ENCODE measurements at places on chromosomes 11 and 22.

DNA sequence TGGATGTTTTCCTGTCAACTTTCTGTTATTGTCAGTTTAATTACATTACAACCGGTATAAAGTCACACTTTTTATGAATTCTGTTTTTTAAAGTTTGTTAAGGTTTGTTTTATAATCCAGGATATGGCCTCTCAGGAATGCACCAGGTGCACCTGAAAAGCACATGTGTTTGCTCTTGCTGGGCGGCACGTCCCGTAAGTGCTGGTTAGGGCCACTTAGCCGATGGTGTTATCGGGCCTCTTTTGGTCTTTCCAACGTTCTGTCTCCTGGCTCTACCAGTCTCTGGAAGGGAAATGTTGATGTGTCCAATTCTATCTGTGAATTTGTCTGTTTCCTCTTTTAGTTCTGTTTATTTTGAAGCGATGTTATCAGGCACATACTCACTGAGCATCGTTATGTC, 695.7 kb downstream of the BRD1 start:
- no peak for DNase-seq

DNA sequence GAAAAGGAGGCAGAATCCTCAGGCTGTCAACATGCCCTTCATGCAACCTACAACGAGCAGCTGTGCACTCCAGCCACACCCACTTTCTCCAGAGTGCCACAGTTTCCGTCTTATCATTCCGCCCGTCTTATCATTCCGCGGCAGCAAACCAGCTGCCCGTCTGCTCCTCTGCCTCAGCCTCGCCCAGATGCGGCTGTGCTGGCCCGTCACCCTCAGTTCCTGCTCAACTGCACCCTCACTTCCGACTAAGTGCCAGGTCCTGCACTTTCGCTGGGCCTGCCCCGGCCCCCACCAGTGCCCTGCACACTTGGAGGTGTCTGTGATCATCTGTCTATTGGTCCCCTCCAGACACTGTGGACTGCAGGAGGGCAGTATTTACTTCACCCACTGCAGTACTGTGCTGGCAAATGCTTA, 43.7 kb downstream of the MICAL3 start:
- peak; percentile 56 for DNase-seq

- DNase-seq: no peak
Measured at GRCh38 chr11:15692739-15693138, 578.0 kb downstream of the INSC start.

- DNase-seq: no peak
Measured at GRCh38 chr11:60305906-60306619, 21.0 kb upstream of the MS4A6E start.

Measured in lower lobe of right lung (tissue), 2 donors.